ENCODE measurements at places on chromosomes 4 and X.

GRCh38 chrX:42460706-42461105 is 317.3 kb downstream of the PPP1R2C start:
- no peak for DNase-seq

DNA sequence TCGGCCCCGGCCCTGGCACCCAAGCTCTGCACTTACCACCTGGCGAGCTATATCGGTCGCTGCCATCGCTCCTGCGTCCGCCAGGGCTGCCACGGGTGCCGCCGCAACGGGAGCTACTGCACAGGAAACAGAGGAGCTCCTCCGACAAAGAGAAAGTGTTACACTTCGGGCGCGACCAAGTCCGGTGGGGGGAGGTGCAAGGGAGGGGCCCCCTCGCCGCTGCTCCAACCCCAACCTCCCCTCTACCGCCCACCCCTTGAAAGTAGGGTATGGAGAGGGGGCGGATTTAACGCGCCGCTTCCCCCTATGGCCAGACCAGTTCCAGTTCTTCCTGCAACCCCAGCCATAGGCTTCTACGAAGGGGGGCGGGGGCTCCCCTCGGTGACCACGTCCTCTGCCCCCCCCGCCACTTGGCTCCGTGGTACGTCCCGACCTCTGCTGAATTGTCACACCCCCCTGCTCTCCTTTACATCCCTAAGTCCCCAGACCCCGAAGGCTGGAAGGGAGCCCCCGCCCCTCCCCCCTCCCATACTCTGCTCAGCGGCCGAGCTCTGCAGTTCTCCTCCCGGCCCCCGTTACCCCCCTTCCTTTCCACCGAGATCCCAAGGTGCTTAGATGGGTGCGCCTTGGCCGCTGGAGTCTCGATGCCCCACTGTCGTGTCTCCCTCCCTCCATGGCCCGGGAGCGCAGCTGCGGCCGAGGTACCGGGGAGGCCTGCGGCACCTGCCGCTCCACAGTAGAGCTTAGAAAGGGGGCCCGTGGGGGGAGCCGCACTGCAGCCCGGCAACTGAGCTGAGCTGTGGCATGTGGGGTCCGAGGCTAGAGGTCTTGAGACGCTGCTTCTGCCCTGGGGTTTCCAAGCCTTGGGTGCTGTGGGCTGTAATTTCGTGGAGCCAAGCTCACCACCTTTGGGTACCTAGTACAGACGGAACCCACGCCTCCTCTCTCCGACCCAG is at the start of gene SEPTIN6:
SEPTIN6 (minus strand) TSS at position 129 of the 956 bp plus-strand sequence; CDS start at position 66, 63 bp downstream.
- DNase-seq, result peak; percentile 49

DNA sequence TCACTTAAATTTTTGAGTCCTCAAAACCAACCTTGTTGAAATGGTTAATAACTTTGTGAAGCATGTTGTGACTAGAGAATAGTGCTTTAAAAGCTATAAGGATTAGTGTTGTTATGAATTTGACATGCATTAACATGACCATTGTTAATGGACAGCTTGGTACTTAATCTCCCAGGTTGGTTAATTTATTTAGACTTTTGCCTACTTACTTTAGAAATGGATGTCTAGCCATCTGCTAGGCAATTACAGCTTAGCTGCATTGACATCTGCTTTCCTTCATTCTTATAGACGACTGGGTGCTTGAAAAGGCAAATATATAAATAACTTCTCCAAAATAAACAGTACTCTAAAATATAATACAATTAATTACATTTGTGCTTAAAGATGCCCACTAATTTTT is 368.0 kb downstream of the CCSER1 start:
- no peak for DNase-seq

DNA sequence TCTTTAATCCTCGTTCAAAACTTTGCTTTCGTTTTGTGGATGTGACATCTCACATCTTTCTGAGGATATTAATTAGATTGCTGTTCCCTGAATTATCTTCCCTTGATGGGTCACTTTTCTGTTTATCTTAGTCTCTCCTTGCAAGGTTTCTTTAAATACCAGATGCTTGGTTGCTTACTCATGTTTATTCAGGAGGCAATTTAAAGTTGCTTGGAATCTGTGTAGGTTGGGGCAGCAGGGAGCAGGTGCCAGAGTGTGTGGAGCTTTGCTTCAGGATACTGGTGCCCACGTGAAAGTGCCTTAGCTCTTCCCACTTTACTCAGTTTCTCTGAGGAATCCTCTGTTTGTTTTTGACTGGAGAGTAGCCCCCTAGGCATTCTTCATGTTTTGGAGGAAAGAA is 24.0 kb downstream of the ANAPC4 start:
- DNase-seq, result peak; percentile 23

Measured in A549 (cell line).